AG04450 (cell line): ENCODE measurements at places on chromosomes 12 and 14.

DNA sequence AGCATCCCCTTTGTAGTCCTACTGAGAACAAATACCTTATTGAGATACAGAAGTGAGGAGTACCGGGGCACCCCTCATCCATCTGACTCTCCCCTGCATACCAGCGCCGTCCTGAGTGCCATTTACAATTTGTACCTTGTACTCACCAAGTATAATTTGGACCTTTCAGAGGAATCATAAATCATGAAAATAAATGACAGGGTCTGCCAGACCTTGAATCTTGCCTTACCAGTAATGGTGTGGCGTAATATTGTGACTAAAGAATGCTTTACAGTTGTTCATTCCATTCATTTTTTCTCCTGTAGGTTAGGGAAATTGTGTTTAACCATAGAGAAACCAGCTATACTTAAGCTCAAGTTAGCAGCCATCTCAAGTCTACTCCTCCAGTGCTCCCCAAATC lies 243.7 kb upstream of the RGS6 start:
- no peak for DNase-seq

DNA sequence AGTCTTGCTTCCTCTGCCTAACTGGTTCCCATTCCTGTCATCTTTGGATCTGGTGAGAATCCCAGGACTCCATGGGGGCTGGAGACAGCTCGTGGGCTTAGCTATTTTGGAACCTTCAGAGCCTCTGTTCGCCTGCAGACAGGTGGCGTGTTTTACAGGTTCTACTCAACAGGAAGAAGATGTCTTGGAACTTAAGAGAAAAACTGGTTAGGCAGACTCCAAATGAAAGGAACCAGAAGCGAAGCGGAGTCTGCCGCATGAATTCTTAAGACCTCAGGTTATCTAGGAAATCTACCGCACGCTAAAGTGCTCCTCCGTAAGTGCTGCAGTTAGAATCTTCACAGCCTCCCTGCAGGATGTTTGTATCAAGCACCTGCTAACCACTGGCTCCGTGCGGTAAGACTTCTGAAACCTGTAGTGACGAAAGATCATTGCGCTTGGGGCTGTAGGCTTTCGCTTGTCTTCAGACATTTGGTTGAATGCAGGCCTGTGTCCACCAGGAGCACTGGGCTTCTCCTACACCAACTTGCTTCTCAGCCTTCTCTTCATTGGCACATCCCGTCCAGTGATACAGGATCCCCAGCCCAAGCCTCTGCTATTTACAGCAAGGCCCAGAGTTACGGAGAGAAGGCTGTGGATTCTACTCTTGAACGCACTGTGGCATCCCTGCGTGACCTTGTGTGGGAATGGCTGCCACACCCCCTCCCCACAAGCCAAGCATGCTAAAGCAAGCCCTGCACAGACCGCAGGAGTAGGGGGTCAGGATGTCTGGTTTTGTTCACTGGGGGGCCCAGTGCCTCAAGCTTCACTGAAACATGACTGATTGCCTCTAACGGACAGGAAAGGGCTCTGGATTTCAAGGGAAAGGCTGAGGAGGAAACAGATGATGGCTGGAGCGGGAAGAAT lies 35.0 kb downstream of the ACADS start:
- no peak for DNase-seq

- DNase-seq, result no peak
These were observed 3.0 kb upstream of the MTA1 start for GRCh38 chr14:105416671-105417070.

GRCh38 chr12:27437839-27438238 lies 8.7 kb upstream of the SMCO2 start:
- no peak for DNase-seq

DNA sequence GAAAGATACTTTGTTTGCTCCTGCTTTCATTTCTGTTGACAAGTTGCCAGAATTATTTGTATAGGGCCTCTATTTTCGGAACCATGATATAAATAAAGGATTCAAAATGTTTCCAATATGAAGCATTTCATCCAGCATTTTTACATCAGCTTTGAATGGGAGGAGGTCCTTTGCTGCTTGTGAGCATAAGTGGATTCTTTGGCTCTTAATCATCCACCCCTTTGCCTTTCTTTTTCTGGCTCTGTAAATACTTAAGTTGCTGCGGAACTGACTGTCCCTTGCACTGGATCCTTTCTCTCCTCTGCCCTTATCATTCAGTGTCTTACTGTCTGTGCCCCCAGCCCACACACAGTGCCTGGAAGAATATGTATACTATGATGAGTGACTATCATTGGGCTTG lies 357.3 kb upstream of the RGS6 start:
- peak; percentile 66 for DNase-seq

- DNase-seq, result no peak
These were observed 638.3 kb upstream of the TMEM132C start for GRCh38 chr12:127628645-127629044.

DNA sequence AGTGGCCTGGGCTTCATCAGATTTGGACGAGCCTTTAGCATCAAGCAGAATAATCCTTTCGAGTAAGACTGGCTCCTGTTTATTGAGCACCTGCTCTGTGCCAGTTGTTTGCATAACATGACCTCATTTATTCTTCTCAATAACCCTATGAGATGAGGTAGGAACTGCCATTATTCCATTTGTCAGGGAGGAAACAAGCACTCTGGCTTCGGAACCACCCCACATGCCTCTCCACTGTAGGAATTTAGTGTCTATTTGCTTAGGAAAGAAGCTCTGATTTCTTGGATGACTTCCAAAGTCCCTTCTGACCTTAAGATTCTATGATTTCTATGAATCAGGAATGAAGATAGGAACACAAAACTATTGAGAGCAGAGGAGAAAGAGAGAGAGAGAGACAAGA lies 11.0 kb downstream of the SAMD4A start:
- DNase-seq, result no peak

DNA sequence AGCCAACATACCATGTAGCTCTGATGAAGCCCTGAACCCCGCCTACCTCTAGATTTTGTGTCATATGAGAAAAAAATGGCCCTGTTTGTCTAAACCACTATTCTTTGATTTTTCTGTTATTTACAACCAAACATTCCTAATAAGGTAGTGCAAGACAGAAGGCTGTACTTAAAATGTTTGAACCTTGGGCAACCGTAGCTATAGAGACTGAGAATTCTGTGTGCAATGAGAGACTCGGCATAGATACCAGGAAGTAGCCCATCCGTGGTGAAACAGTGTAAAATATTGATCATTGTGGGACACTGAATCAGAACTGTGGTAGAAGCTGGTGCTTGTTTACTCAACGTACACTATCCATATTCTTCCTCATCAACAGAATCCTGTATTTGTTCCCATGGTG lies 86.5 kb upstream of the TMCC3 start:
- DNase-seq, result no peak

- no peak for DNase-seq
These were observed 1.0 kb upstream of the CLIP1 start for GRCh38 chr12:122423258-122424165.

DNA sequence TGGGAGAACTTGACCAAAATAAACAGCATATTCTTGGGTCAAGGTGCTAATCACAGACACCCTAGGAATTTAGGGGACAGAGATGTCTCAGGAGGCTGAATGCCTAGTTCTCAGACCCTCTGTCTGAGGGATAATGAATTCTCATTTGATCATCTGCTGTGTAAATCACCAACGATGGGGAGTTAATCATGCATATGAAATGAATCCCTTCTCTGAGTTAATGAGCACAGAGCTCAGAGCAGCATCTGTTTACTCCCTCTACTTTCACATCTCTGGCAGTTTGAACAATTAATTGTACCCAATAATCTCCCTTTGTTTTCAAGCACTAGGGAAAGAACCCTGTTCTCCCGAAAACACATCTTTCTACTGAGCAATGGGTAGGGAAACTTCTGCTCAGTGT lies 129.4 kb upstream of the SRRM4 start:
- DNase-seq, result no peak

GRCh38 chr14:101470266-101470665 lies 91.0 kb upstream of the DIO3 start:
- DNase-seq, result no peak

GRCh38 chr12:80936642-80937390 lies 918 bp downstream of the LIN7A start:
- no peak for DNase-seq

- DNase-seq, result no peak
These were observed 66.4 kb downstream of the PAPOLA start for GRCh38 chr14:96568621-96569020.
